Prostate gland (tissue), 2 donors: ENCODE measurements at places on chromosomes 7 and 10.

GRCh38 chr10:103396789-103397087 is 312 bp downstream of the PDCD11 start:
- DNase-seq, result no peak

DNA sequence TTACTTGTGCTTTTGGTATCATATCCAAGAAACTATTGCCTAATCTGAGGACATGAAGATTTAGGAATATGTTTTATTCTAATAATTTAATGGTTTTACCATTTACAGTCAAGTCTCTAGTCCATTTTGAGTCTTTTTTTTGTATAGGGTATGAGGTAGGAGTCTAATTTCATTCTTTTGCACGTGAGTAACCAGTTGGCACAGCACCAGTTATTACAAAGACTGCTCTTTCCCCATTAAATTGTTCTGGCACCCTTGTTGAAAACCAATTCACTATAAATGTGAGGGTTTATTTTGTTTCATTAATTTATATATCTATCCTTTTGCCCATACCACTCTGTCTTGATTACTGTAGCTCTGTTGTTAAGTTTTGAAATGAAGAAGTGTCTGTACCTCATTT is 381.6 kb downstream of the SUGCT start:
- DNase-seq, result no peak

GRCh38 chr7:155198901-155199845 is 98.5 kb upstream of the INSIG1 start:
- DNase-seq, result no peak

- no peak for DNase-seq
Observed at GRCh38 chr10:27564398-27564797, 60.3 kb downstream of the RAB18 start.

GRCh38 chr10:59793919-59794318 is 40.7 kb upstream of the MRLN start:
- no peak for DNase-seq

DNA sequence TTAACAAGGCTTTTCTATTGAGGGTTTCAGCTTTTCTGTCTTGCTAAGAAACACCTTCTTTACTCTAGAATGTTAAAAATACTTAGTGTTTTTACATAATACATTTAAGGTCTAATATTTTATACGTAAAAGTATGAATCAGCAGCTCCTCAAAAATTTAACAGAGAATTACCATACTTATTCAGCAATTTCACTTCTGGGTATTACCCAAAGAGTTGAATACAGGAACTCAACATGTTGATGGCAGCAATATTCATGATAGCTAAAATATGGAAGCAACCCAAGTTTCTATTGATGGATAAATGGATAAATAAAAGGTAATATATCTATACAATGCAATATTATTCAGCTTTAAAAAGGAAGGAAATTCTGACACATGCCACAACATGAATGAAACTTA is 9.7 kb upstream of the OR13A1 start:
- no peak for DNase-seq
